ENCODE measurements at places on chromosomes 11 and 22.
A peak's percentile ranks its signal among the peaks of the same experiment; 100 is the strongest.

DNA sequence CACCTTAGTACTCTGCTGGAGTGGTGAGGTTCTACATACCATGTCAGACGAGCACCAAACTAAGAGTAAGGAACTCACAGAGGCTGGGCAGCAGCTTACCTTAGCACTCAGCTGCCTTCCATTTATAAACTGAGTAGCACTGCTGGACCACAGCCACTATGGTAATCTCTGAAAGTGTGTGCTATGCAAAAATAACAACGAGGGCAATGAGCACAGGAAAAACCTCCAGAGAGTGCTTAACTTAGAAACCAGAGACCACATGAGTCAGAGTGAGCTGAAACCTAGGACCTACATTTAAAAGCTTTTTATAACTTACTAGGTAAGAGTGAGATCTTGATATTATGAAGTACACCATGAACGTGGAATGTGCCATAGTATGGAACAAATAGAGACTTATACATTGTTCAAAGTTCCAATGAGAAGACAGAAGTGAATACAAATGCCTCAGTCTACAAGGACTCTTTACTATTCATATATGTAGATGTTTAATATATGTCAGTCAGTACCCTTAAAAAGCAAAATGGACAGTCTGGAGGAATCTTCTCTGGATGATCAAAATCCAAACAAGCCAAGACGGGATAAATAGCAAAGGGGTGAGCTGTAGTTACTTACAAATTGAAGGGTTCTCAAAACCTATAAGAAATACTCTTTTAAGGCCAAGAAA lies 17.2 kb upstream of the CD59 start:
- peak; percentile 72 for DNase-seq

- DNase-seq, result peak; percentile 30
Measured at GRCh38 chr11:75815345-75816168, 547 bp downstream of the UVRAG start.

DNA sequence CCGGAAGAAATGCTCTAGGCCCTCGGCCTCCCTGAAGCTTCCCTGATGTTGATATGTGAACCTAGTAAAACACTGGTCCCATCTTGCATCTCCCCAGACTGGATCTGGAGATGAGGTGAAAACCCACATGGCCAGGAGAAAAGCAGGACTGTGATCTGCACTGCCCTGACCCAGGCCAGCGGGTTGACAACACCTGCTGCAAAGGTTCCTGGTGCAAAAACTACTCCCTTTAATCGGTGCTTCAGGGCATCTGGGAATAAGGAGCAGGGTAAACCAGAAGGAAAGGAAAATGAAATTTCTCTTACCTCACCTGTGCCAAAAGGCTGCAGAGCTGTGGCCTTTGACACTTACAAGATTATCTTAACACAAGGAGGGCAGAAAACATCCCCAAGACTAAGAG lies 30.6 kb downstream of the PACSIN2 start:
- no peak for DNase-seq

DNA sequence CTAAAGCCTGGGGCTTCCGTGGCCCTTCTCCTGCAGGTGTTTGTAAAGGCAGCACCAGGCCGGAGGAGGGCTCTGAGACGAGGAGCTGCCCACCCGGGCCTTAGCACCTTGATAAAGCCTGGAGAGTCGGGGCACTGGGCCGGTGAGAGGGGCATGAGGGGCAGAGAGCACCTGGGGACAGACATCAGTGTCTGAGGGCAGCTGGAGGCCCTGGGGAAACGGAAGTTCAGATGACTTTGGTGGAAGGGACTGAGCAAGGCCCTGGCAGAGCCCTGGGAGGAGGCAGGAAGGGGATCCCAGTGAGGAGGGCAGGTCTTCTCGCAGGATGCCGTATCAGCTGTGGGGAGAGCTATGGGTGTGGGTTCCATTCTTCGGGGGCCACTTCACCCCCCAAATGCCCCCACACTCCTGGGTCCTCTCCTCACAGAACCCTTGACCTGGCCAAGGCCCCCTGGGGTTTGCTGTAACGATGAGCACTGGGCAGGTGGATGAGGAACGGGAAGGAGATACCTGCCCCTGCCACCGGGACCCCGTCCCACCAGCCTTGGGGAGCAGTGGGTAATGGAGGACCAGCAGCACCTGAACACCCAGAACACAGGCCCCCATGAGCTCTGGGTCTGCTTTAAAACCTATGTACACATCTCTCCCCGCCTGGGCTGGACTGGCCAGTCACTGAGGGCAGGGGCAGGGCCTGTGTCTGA lies 7.4 kb downstream of the C1QTNF6 start:
- DNase-seq, result no peak

- DNase-seq, result no peak
Measured at GRCh38 chr22:23845265-23846080, 6.7 kb upstream of the DERL3 start.

DNA sequence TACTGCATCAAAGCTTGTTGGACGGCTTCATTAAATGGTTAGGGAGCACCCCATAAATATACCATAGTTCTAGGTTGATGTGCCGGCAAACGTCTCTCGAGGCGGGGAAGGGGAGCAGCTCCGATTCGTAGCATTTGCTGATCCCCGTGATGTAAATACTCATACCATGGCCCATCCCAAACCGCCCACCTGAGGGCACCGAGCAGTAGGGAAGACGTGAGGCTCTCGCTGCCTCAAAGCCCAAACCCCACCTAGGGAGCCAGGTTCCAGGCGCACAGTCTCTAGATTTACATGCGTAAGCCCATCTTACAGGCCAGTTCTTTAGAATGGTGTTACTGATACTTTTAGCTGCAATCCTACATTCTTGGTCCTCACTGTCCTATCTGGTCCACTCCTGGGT lies 124.0 kb downstream of the FEZ1 start:
- DNase-seq, result no peak

DNA sequence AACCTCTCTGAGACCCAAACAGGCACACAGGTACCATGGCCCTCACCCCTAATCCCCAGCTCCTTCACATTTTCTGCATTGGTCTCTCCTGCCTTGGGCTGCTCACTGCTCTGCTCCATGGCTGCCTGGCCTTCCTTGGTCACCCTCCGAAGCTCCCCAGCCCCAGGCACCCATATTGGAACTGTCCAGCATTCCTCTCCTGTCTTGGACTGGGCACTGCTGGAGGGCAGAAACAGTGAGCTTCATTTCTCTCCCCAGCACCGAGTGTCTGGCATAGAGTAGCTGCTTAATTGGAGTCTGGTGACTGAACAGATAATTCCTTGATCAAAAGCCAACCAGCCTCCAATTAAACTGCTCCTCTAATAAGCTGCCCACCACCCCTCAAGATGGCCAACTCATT lies 13.2 kb downstream of the PLEKHA7 start:
- no peak for DNase-seq

DNA sequence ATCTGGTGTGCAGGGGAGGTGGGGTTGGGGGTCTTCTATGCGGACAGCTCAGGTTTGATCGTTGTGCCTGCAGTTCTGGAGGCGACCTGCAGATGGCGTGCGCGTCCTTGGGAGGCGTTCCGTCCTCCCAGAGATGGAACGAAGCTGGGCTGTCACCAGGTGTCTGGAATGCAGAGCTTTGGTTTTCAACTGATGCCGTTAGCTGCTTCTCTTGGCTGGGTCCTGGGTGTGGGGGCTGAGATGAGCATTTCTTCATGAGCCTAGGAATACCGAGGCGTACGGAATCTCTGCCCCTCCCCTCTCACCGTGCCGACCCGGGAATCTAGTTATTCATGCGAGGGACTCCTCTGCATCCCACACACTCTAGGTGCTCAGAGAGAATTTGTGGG lies 98.6 kb downstream of the CEP164 start:
- DNase-seq, result peak; percentile 43

DNA sequence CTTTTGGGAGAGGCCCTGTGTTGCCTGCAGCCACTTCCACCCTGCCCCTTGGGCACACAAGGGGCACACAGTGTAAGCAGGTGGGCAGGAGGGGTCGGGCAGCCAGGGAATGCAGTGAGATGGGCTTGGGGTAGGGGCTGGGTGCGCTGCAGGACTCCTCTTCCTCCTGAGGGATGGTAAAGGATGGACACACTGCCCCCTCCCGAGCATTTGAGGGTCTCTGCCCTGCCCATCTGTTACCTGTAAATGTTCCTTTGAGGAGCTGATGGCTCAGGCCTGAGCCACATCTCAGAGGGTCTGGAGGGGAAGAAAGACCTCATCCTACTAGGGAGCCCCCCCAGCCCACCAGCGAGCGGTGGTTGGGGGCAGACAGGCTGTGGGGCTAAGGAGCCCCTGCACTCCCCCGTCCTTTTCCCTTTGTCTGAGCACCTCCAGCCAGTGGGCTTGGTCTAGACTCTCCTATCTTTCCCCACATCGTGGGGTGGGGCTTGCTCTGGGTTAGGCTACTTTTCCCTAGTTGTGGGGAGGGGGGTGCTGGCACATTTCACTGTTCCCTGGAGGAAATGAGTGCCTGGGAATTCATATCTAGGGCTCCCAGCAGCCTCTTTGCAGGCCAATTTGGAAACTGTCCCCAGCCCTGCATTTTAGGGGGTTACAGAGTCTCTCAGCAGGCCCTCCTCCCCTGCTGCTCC lies 1.7 kb upstream of the TSSC4 start:
- DNase-seq, result no peak

- no peak for DNase-seq
Measured at GRCh38 chr11:114193730-114194679, 102.2 kb upstream of the NNMT start.

DNA sequence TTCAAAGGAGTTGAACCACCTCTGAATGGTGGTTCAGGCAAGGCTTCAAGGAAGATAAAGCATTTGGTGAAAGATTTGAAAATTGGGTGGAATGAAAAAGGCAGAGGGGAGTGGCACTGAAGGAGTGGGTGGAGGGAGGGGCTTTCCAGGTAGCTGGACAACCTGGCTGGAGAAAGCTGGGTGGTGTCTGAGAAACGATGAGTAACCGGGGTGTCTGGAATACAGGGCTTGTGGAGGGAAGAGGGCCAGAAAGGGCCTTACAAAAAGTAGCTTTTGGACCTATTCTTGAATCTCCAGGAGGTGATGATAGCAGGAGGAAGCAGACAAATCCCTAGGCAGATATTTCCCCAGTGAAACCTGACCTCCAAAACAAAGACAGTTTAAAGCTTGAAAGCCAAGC lies 99.3 kb downstream of the RASSF10 start:
- no peak for DNase-seq

DNA sequence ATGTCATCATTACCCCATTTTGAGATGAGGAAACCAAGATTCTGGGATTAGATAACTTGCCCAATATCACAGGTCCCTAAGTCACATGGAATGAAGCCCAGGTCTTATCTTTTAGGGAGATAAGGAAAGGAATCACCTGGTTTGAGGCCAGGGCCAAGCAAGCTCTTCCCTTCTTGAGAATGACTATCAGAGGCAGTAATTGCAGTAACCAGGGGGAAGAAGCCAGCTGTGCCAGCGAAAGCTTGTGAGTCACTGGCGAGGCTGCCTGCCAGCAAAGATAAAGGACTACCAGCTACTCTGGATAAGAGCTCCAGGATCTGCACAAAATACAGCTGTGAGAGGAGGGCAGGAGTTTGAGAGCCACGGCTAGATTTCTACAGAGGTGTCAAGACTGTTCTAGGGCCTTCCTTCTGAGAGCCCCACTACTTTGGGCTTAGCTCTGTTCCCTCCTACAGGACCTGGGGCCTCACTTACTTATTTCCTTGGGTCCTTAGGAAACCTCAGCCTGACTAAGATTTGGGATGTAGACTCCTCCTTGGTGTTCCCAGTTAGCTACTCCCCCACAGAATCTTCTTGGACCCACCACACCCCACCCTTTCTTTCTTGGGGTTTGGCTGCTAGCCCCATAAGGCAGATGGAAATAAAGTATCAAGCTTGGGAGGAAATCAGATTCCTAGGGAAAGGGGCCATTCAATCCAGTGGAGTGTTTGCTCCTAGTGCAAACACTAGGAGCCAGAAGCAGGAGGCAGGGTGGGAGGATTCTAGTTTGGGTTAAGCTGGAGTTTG lies 9.7 kb upstream of the CCKBR start:
- peak; percentile 31 for DNase-seq

DNA sequence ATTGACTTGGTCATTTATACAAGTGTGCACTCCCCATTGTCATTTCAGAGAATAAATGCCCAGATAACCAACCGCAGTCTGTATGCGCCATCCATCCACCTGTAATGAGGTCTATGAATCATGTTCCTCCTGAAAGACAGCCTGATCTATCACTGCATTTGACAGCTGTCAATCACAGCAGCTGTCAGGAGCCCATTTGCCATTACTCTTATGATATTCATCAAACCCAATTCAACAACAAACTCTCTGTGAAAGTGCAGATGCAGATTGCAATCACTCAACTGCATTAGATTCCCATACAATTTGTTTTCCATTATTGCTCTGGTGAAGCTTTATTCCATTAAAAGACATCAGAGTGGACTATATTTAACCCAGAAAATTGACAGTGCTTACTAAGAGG lies 586.9 kb upstream of the KIRREL3 start:
- no peak for DNase-seq

GRCh38 chr11:87775036-87775435 lies 400.2 kb downstream of the RAB38 start:
- no peak for DNase-seq

GRCh38 chr11:20158597-20159257 lies 1.5 kb downstream of the DBX1 start:
- DNase-seq, result peak; percentile 65

GRCh38 chr11:46118702-46119351 lies 2.4 kb downstream of the PHF21A start:
- DNase-seq, result no peak

DNA sequence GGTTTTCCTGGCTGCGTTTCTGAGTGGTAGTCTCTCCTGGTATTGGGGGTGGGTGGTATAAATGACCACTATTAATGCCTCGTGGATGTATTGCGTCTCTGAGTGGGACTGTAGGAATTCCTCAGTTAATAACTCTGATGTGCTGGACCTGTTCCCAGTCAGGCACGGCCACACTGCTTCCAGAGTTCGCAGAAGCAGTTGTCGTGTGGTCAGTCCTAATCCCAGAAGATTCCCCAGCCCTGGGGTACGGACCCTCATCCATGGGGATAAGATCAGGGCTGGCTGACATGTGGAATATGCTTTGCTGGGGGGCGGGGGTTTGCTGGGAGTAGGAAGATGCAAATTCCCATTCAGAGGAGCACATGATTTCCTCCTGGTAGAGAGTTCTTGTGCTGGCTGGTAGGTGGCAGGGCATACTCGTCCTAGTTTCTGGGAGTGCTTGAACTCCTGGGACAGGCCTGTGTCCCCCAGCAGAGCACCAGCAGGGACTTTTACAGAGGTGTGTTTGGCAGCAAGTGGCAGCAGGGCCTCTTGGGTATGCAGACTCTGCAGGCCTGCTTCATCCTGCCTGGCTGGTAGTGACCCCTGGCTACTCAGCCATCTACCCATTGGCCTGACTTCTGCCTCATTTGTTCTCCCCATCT lies 157.4 kb downstream of the NAV2 start:
- no peak for DNase-seq

GRCh38 chr11:12789054-12789453 lies 114.8 kb downstream of the TEAD1 start:
- DNase-seq, result no peak

GRCh38 chr11:8459711-8460399 lies 134.2 kb downstream of the STK33 start:
- no peak for DNase-seq

Measured in fibroblast of skin of right biceps (primary cell).